ENCODE measurements at places on chromosomes 7 and 10. TPM values are rescaled to one million over a fixed set of nuclear protein-coding genes. Genes with fewer than 3 reads are reported as not detected.

The SHTN1 gene
- total RNA-seq: 25.3 TPM

The GRM8 gene
- total RNA-seq: 2.2 TPM

The CPA5 gene
- total RNA-seq: not detected

The FAM25G gene
- not detected for total RNA-seq

The CPA1 gene
- total RNA-seq: not detected

The FXYD4 gene
- total RNA-seq: not detected

The TLX1 gene
- total RNA-seq: not detected

The SLC26A3 gene
- total RNA-seq: not detected

- peak overlapping the region; percentile 66 for H3K27ac ChIP-seq
- H3K4me3 ChIP-seq: no peak overlapping the region
- H3K36me3 ChIP-seq: no peaks in the 10 kb centered on the region
- H3K4me1 ChIP-seq: peaks cover 18% of the 10 kb centered on the region
- H3K27me3 ChIP-seq: no peaks in the 10 kb centered on the region
- DNase-seq: no peak
Measured at GRCh38 chr7:1939434-1940401, 269.6 kb downstream of the ELFN1 start.

DNA sequence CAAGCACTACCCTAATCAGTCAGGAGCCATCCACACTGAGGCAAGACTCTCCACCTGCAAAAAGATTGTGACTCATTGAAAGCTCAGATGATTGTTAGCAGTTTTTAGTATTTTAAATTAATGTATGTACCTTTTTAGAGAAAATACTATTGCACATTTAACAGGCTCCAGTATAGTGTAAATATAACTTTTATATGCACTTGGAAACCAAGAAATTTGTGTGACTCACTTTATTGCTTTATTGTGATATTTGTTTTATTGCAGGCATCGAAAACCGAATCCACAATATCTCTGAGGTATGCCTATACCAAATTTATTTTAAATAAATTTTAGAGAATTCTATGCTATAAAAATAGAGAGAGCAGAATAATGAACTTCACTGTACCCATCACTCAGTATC is 122.0 kb downstream of the TEX36 start:
- H3K27ac ChIP-seq: no peak overlapping the region
- no peaks in the 10 kb centered on the region for H3K4me1 ChIP-seq
- H3K36me3 ChIP-seq: no peaks in the 10 kb centered on the region
- no peaks in the 10 kb centered on the region for H3K27me3 ChIP-seq
- DNase-seq: no peak
- H3K4me3 ChIP-seq: no peak overlapping the region

DNA sequence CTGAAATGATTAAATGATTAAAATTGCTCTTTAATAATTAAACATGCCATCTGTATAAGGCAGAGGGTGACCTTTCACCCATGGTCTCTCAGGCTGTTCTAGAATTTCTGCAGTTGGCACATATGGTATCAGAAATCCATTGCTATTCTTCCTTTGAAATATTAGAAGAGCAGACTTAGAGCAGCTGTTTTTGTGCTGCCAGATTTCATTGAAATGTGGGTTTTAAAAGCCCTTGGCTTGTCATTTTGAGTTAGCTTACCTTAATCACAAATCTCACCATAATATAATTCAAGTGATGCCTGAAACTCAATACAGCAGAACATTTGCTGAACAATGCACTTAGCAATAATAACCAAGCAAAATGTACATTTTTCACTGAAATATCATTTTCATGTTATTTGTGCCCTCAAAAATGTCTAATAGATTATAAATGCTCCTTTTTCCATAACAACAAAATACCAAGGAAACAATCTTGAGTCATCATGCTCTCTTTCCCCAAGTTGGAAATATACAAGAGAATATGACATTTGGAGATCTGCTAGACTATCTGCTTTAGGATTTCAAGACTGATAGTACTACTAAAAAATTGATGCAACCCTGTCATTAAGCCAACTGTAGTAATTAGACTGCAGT is 16.1 kb upstream of the PTTG1IP2 start:
- no peak for DNase-seq
- no peaks in the 10 kb centered on the region for H3K4me1 ChIP-seq
- no peak overlapping the region for H3K27ac ChIP-seq
- H3K4me3 ChIP-seq: no peak overlapping the region

DNA sequence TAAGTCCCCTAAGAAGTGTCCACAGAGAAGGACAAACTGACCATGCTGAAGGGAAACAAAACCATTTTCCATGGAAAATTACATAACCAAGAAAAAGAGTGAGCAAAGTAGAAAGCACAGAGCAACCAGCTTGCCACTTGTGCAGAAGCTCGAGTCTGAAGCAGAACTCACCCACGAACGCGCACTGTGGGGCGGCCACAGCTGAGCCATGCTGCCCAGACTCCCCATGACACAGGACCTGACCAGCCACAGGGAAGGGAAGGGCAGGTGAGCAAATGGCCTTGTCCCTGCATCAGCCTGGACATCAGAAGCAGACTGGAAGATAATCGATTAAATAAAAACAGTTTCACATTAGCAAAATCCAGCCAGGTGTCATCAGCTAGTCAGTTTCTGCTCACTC is 95.7 kb downstream of the TCERG1L start:
- no peaks in the 10 kb centered on the region for H3K4me1 ChIP-seq
- DNase-seq: no peak
- H3K27me3 ChIP-seq: no peaks in the 10 kb centered on the region
- no peak overlapping the region for H3K4me3 ChIP-seq

DNA sequence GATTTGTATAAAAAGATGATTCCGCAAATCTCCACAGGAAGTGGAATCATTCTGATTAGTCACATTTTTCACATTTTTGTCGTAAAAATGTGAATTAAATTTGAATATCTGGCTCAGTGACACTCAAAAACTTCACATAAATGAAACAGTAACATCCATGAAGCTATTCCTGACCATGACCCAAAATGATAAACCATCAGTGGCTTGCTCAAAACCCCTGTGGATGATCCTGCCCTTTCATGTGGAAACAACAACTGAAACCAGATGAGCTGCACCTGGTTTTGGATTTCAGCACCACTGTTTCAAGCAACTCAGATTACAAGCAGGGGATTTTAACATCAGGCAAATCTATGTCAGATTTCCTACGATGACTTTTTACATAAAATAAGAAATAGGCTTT is 80.3 kb downstream of the AMPH start:
- H3K4me1 ChIP-seq: no peaks in the 10 kb centered on the region
- no peak overlapping the region for H3K27ac ChIP-seq

DNA sequence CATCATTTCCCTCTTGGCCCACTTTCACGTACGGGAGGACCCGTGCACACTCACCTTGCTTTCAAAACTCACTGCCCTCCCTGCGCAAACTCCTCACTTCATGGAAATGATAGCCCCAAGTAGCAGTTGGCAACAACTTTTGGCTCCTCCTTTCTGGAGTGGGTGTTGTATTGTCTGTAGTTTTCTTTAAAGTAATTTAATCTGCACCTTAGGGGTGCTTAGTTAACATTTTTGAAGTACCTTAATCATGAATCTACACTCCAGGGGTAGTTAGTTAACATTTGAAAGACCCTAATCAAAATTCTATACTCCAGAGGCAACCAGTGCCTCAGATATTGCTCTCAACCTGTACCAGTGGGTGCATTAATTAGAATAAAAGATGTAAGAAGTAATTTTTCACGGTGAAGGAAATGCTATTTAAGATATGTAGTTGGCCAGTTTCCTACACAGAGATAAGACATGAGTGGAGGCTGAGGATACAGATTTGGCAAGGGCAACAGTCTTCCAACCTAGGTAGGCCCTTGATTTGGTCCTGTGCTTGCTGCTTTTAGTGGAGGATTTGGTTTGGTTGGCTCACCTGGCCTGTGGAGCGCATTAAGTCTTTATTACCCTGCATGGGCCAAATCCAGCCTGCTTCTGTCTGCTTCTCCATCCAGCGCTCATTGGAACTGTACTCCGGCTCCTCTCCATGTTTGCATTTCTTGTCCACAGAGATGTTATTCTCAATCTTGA is 93.0 kb downstream of the EXOC4 start:
- H3K27ac ChIP-seq: no peak overlapping the region
- DNase-seq: no peak
- no peaks in the 10 kb centered on the region for H3K36me3 ChIP-seq

DNA sequence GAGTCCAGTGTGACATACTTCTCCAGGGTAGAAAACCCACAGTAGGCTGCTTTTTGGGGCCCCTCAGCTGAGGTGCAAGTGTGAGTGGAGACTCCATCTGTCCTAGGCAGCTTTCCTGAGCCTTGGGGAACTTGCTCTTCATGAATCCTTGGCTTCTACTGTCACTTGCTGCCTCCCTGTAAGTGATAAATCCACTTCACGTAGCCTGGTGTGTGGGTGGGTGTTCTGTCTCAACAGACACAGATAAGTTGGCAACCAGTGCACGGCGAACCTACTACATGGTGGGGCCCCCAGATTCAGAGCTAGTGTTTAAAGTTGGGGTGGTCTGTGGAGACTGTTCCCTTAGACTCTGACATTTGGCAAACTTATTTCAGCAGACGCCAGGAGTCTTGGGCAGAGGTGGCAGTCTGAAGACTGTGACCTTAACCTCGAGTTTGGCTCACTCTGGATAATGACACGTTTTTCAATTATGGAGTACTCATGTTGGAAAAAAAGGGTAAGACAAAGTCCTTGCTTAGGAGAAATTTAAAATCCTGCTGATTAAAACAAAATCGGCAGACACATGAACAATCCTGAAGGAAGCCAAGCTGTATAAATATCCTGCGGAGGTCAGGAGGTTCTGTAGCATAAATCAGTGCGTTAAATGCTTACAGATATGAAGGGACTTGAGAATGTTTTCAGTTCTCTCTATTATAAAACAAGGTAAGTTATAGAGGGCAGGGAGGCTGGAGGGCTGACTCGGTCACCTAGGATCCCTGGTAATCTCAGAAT is 376.9 kb downstream of the PHTF2 start:
- no peaks in the 10 kb centered on the region for H3K27me3 ChIP-seq
- no peaks in the 10 kb centered on the region for H3K4me1 ChIP-seq
- no peak overlapping the region for H3K4me3 ChIP-seq

GRCh38 chr7:70005891-70006260 is 407.6 kb downstream of the AUTS2 start:
- DNase-seq: no peak
- no peak overlapping the region for H3K4me3 ChIP-seq
- H3K27ac ChIP-seq: no peak overlapping the region
- no peaks in the 10 kb centered on the region for H3K4me1 ChIP-seq
- H3K27me3 ChIP-seq: no peaks in the 10 kb centered on the region

Data from astrocyte (in vitro differentiated cells and primary cell).